ENCODE measurements at places on chromosomes 3 and 15.

- no peak for DNase-seq
These were observed 63.1 kb upstream of the MCTP2 start for GRCh38 chr15:94168250-94168649.

DNA sequence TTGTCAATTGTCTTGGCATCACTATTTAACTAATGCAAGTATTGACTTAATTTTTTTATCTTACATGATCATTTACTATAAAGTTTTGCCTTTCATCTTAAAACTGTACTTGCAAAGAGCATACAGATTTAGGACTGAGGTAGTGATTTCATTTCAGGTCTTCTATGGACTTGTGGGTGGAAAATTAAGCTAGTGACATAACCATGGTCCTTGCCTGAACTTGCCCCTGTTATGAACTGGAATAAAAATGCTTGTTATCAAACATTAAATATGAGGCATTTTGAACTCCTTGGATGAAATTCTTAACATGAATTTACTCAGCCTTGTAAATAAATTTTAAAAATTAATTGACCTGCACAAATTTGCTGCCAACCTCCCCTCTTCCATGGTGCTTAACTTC lies 712.0 kb downstream of the NAALADL2 start:
- DNase-seq = no peak

GRCh38 chr3:127044996-127045395 lies 62.1 kb downstream of the PLXNA1 start:
- no peak for DNase-seq

DNA sequence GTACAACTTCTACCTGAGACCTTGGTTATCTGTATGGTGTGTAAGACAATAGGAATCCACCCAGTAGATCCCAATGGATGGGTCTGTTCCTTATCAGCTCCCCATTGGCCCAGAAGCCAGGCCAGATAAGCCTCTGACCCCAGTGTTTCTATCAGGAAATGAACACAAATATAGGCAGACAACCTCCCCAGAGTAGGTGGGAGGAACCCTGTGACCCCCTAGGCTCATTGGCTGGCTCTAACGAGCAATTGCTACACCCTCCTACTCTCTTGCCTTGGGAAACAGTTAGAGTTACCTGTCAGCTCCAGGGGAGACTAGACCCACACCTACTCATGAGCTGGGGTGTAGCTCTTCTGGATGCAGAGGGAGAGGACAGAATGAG lies 299.9 kb downstream of the UACA start:
- no peak for DNase-seq

DNA sequence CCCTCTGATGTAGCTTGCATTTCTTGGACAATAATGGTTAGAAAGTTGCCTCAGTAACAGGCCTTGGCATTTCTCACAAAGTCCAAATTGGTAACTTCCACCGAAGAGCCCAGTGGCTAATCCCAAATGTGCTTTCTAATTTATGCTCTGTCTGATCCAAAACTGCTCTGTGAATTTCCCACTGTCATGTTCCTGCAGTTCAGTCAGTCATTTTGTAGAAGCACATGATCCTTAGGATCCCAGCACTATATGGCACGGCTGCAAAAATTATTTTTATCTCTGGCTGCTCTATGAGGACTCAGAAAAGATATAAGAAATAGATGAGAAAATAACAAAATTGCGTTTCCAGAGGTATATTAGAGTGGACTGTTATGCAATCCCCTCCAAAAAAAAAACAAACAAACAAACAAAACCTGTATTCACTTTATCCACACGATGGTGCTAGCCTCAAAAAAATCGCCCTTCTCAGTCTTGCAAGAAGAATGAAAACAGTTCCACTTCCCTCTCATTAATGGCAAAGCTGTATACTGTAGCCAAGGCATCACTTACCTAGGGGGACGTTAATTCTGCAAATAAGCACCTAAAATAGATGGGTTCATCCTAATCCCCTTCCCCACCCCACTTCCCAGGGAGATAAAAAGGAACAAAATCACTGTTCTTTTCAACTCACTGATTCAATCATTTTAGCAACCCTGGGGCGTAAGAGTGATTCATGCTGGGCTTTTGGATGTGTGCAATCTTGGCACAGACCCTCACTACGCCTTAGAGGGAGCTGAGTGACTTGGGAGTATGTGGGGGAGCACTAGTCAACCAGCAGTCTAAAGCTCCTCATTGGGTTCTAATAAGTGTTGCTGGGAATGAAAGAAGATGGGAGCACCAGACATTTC lies 61.3 kb downstream of the TMCO5A start:
- DNase-seq = peak; percentile 24
